Colonic mucosa (tissue), 4 donors: ENCODE measurements at places on chromosomes 6 and 20. TPM values are rescaled to one million over a fixed set of nuclear protein-coding genes. Genes with fewer than 3 reads are reported as not detected.

DNA sequence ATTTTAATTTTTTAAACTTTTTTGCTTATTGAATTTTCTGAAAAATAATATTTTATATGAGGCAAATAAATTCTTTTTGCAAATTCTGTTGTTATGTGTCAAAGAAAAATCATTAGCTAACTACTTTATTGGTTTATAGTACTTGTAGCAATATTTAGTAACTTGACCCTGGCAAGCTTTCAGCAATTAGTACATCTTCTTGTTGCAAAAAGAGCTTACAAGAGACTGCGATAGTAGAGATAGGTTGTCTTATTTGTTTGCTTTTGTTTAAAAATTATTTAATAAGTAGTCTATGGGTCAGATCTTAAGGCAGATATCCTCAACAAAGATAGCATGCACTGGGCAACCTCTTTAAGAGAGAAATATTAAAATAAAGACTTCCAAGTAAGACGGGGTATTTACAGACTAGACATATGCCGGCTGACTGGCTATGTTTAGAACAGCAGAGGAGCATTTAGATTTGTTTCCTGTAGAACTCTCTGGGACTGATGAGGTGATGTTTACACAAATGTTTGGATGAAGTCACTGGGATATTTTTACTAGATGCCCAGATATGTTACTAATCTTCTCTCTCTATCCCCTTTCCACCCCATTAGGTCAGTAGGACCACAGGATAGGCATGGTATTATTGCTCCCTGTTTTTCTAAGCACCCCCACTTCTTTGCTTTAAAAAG is 25.0 kb downstream of the VGLL2 start:
- no peak overlapping the region for H3K4me3 ChIP-seq
- H3K27me3 ChIP-seq: no peaks in the 10 kb centered on the region
- DNase-seq: no peak
- H3K36me3 ChIP-seq: no peaks in the 10 kb centered on the region
- no peak overlapping the region for H3K27ac ChIP-seq

- H3K27me3 ChIP-seq: no peaks in the 10 kb centered on the region
- H3K27ac ChIP-seq: no peak overlapping the region
- H3K4me3 ChIP-seq: no peak overlapping the region
- H3K4me1 ChIP-seq: no peaks in the 10 kb centered on the region
- no peaks in the 10 kb centered on the region for H3K36me3 ChIP-seq
These were observed 50.8 kb upstream of the NRN1 start for GRCh38 chr6:6057442-6058053.

- H3K27ac ChIP-seq: no peak overlapping the region
- no peak overlapping the region for H3K4me3 ChIP-seq
- no peaks in the 10 kb centered on the region for H3K36me3 ChIP-seq
These were observed 5.7 kb downstream of the QKI start for GRCh38 chr6:163420289-163420614.

FIG4 gene
- 17.2 TPM for total RNA-seq

DNA sequence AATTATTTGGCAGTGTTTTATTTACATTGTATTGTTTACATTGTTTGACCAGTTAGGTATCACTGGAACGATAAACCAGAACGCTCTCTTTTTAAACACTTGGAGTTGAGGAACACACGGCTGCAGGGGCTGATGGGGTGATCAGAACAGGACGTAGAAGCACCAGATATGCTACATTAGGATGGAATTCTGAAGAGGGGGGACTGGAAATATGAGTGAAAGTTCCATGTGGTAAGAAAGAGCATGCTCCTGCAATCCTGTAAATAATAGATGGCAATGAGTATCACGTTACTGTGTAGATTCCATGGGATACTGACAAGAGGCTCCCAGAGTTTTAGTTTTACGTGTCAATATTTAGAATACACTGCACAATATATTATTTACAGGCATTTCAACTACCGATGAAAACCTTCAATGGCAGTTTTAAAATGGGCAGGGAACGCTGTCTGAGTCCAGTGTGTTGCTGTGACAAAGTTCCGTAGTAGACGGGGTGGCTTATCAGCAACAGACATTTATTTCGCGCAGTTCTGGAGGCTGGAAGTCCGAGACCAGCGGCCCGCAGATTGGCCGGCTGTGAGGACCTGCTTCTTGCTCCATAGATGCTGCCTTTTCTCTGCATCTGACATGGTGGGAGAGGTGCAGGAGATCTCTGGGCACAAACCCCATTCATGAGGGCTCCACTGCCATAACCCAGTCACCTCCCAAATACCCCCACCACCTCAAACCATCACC is 43.1 kb downstream of the SYNJ2 start:
- no peak for DNase-seq
- H3K36me3 ChIP-seq: no peaks in the 10 kb centered on the region
- no peak overlapping the region for H3K27ac ChIP-seq
- no peak overlapping the region for H3K4me3 ChIP-seq

GRCh38 chr20:1012359-1013168 is 10.5 kb upstream of the RSPO4 start:
- H3K27me3 ChIP-seq: no peaks in the 10 kb centered on the region
- H3K4me1 ChIP-seq: no peaks in the 10 kb centered on the region
- DNase-seq: no peak
- no peaks in the 10 kb centered on the region for H3K36me3 ChIP-seq

DNA sequence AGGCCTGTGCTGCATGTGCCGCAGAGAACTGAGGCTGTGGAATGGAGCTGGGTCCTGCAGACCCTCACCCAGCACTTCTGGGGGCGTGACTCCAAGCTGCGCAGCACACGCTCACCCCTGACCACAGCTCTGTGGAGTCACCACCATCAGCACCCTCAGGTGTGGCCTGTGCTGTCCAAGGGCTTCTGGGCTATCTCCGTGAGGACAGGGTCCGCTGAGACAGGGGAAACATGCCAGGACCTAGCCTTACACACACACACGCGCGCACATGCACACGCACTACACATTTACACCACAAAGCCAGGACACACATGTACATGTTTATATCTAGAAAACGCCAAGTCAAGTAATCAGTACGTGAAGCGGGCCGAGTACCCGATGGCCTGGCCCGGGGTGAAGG is 26.8 kb upstream of the TCFL5 start:
- peaks cover 37% of the 10 kb centered on the region for H3K36me3 ChIP-seq
- no peak for DNase-seq
- no peaks in the 10 kb centered on the region for H3K27me3 ChIP-seq
- H3K27ac ChIP-seq: no peak overlapping the region

- no peak for DNase-seq
- H3K27me3 ChIP-seq: no peaks in the 10 kb centered on the region
- no peaks in the 10 kb centered on the region for H3K4me1 ChIP-seq
- H3K36me3 ChIP-seq: no peaks in the 10 kb centered on the region
- no peak overlapping the region for H3K4me3 ChIP-seq
These were observed 24.2 kb upstream of the ENPP4 start for GRCh38 chr6:46105568-46105967.

DNA sequence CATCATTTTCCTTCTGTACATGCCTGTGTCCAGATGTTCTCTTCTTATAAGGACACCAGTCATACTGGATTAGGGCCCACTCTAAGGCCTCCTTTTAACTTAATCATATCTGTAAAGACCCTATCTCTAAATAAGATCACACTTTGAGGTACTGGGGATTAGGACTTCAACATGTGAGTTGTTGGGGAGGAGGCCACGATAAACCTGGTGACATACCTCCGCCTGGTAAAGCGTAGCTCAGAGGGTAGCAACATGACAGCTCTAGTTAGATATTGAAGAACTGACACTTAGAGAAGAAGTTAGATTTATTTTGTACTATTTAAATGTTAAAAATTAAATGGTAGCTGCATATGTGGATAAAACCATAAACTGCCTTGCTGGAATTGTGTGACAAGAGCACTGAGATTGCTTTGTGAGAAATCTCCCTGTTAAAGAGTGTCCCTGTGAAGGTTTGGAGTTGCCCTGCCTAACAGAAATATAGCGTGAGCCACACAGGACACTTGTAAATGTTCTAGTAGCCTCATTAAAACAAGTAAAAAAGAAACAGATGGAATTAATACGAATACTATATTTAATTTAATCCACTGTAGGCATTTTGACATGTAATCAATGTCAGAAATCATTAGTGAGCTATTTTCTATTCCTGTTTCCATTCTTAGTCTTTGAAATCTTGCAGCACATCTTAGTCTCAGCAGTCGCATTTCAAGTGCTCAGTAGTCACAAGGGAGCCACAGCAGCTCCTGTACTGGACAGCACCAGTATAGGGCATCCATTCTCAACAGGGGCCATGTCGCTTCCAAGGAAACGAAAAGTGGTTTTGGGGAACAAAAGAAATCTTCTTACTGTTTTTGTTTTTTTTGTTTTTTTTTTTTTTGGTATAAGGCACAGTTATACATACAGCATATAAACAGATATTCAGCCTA is 13.4 kb downstream of the PLCB1 start:
- H3K27ac ChIP-seq: no peak overlapping the region
- H3K36me3 ChIP-seq: no peaks in the 10 kb centered on the region
- no peaks in the 10 kb centered on the region for H3K27me3 ChIP-seq
- H3K4me3 ChIP-seq: no peak overlapping the region
- no peak for DNase-seq
